ENCODE measurements at places on chromosomes 11 and 22. TPM values are rescaled to one million over a fixed set of nuclear protein-coding genes. Genes with fewer than 3 reads are reported as not detected.

The SPON1 gene
- polyA plus RNA-seq: 3.8 TPM

The OR52J3 gene
- polyA plus RNA-seq: not detected

The FAM83F gene
- not detected for polyA plus RNA-seq

The CCDC73 gene
- polyA plus RNA-seq: not detected

The MIOX gene
- polyA plus RNA-seq: 0.16 TPM
